Activated T-cell treated with anti-CD3 and anti-CD28 coated beads, Interleukin-2, amount 50 U/mL, for 48 hours (primary cell): ENCODE measurements at places on chromosomes 2 and 18.

- no peak for DNase-seq
Measured at GRCh38 chr2:215394102-215394805, 41.6 kb downstream of the FN1 start.

DNA sequence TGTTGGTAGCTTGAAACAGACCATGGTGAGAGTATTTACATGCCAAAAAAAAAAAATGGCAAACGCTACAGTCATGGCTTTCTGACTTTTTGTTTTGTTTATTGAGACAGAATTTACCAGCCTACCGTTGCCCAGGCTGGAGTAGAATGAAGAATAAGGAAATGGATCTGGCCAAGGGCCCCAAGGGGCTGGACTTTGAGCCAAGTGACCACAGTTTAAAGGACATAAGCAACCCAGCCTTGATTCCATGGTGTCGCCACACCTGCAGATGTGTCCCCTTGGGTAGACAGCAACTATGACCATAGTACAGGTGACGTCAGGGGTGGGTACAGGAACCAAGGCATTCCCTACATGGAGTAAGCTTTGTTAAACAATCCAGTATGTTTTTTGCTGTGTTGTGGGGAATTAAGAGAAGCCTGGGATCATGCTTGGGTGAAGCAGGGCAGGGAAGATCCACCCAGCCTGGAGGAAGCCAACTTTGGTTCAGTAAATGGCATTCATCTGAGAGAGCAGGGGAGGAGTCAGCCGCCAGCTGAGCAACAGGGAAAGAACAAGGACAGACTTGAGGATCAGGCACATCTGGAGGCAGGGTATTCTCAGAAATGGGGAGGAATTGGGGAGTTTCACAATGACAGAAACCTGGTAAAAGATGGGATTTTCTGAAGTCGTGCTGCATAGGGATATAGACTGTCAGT is 110.3 kb upstream of the SH3BP4 start:
- no peak for DNase-seq

DNA sequence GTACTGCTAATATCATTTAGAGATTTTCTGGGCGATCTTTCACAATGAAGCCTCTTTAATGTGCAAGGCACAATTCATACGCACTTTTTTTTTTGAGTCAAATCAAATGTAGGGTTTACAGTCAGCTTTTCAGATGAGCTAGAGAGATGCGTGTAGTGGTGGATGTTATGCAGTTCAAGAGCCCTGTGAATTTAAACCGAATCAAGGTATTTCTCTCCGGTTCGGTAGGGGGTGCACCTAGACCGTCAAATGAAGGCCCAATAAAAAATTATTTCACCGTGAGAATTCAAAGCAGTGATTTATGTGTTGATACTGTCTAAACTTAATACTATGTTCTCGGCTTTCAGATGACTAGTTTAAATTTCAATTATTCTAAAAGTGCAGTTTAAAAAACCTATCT is 1.1 kb downstream of the PTH2R start:
- DNase-seq: no peak

GRCh38 chr2:239724194-239724849 is 300.8 kb downstream of the NDUFA10 start:
- no peak for DNase-seq

GRCh38 chr2:127735044-127735443 is 33.7 kb downstream of the SFT2D3 start:
- DNase-seq: no peak

GRCh38 chr2:9765611-9766531 is 77.4 kb upstream of the TAF1B start:
- DNase-seq: no peak

GRCh38 chr2:150888337-150888736 is 373.3 kb downstream of the RBM43 start:
- DNase-seq: no peak

- no peak for DNase-seq
Measured at GRCh38 chr2:119723186-119723585, 36.5 kb upstream of the PTPN4 start.

DNA sequence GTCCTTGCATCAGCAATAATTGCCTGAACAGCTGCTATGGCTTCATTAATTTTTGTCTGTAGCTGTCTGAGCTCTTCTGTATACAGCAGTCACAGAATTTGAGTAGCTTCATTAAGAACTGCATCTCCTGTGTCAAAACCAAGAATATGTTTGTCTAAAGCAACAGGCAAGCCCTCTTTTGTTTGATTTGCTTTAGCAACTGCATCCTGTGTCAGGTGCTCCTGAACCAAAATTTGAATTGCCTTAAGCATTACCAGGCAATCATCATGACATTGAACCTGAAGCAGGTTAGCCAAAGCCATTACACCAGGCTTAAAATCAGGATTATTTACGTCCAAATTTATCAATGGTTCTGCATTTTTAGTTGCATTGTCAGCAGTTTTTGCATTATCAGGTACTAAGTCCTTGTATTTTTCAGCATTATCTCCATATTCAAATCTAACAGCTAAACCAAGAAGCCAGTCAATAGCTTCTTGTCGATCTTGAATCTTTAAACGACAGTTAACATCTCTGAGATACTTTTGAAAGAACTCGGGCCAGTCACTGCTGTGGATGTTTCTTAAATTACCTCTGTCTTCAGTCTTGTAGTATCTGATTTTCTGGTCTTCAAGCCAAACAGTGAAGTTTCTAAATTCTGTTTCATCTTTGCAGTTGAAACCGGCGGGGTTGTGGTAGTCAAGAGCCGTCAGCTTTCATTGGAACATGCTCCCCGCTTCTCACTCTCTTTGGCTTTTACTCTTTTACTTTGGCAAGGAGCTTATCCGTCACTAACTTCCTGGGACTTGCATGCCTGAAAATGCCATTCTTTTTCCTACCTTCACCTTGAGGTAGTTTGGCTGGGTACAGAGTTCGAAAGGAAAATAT is 42.2 kb downstream of the MERTK start:
- DNase-seq: no peak

GRCh38 chr2:1656961-1657841 is 87.1 kb downstream of the PXDN start:
- no peak for DNase-seq

DNA sequence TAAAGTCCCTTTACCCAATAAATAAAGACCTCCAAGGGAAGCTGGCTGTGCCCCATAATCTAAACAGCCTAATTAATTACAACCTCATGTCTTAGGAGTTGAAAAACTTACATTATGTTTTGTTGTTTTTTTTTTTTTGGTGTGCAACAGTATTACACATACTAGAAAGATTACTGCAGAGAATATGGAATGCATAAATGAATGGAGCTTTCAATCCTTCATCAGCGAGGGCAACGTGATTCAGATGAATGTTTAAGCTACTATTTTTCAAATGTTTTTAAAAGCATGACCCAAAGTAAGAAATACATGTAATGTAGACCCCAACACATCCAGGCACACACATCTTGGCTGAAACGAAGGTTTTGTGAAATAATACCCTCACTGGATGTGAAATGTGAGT is 167.1 kb upstream of the FN1 start:
- no peak for DNase-seq

DNA sequence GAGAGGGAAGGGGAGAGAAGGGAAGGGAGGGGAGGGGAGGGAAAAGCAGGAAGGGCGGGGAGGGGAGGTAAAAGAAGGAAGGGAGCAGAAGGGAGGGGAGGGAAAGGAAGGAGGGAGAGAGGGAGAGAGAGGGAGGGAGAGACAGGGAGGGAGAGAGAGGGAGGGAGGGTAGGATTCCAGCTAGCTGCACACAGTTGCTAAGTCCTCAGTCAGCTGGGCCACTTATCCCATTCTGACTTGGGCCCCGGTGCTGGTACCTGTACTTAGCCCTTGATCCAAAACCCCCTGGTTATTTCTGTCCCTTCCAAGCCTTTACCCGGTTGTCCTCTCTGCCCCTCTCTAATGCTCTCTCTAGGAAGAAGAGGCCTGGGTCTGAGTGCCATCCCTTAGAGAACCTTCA is 211.4 kb downstream of the TTC32 start:
- no peak for DNase-seq

DNA sequence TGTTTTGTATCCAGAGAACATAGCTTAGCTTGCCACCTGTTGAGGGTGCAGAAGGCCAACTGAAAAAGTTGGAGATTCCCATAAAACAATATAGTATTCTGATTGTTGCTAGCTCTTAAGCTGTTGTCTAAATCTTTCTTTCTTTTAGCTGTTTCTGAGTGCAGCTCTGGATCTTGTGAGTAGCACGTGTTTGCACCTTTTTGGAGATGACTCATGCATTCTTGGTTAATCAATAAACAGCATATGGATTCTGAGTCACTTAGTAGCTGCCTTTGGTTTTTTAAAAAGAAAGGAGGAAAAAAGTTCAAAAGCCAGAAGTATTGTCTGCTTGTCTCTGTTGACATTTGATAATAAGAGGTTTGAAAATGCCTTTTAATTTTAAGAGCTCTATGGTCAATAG is 483.0 kb upstream of the FSIP2 start:
- no peak for DNase-seq

GRCh38 chr18:74963820-74964446 is 245.0 kb downstream of the PTGR3 start:
- DNase-seq: no peak

- no peak for DNase-seq
Measured at GRCh38 chr2:156891609-156892008, 365.9 kb upstream of the GALNT5 start.

- no peak for DNase-seq
Measured at GRCh38 chr2:102200539-102200938, 13.7 kb downstream of the IL1RL2 start.

DNA sequence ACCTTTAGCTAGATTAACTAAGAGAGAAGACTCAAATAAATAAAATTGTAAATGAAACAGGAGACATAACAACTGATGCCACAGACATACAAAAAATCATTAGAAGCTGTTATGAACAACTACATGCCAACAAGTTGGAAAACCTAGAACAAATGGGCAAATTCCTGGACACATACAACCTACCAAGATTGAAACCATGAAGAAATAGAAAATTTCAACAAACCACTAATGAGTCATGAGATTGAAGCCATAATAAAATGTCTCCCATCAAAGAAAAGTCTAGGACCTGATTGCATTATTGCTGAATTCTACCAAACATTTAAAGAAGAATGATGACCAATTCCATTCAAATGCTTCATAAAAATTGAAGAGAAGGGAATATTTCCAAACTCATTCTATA is 54.3 kb downstream of the ST3GAL5 start:
- no peak for DNase-seq

- DNase-seq: no peak
Measured at GRCh38 chr2:6922201-6922656, 5.0 kb downstream of the RNF144A start.

GRCh38 chr2:45731141-45731540 is 79.7 kb downstream of the PRKCE start:
- DNase-seq: no peak

GRCh38 chr2:19119326-19120001 is 239.0 kb downstream of the OSR1 start:
- no peak for DNase-seq

GRCh38 chr2:170052151-170052550 is 125.8 kb upstream of the MYO3B start:
- no peak for DNase-seq

GRCh38 chr2:31032475-31032874 is 105.8 kb downstream of the GALNT14 start:
- DNase-seq: no peak
